ENCODE measurements at places on chromosomes 13 and 19.

GRCh38 chr13:61415058-61415721, 459 bp downstream of the PCDH20 start:
- DNase-seq: no peak

GRCh38 chr13:94154367-94154766, 325.1 kb downstream of the DCT start:
- no peak for DNase-seq

DNA sequence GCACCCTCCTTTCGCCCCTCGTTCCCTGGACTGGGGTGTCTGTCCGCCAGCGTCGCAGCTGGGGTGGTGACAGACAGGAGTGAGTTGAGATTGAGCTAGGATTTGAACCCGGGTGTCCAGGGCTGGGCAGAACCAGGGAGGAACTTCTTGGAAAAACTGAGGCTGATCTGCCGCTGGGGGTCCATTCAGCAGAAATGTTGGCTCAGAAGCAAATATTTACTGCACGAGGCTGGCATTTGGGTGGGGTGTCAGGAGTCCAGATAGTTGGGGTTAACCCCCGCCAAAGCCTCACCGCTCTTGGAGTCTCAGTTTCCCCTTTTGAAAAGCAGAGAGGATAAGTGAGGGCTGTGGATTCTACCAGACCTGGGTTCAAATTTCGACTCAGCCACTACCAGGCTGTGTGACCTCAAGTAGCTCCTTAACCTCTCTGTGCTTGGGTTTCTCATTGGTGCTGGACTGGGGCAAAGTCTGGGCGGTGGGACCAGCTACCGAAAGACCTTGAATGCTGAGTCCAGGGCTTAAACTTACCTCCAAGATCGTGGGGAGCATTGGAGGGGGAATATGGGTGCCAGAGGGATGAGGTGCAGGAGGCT, 20.9 kb downstream of the MAST3 start:
- no peak for DNase-seq

DNA sequence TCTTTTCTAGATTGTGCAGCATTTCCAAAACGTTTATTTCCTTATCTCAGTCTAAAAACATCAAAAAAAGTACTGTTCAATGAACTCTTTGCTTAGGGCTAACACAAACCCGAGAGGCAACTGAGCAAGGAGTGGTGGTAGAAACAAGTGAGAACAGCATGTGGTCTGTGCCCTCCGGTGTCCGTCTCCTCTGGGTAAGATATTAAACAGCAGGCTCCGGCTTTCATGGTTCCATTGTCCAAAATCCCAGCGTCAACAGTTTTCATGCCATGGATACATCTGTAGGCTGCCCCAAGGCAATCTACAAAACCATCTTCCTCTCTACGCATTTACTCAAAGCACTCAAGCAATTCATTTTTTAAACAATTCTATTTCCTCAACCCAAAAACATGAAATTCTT, 22.8 kb downstream of the DCLK1 start:
- DNase-seq: no peak

GRCh38 chr19:21451187-21451586, 54.2 kb upstream of the ZNF429 start:
- DNase-seq: no peak

DNA sequence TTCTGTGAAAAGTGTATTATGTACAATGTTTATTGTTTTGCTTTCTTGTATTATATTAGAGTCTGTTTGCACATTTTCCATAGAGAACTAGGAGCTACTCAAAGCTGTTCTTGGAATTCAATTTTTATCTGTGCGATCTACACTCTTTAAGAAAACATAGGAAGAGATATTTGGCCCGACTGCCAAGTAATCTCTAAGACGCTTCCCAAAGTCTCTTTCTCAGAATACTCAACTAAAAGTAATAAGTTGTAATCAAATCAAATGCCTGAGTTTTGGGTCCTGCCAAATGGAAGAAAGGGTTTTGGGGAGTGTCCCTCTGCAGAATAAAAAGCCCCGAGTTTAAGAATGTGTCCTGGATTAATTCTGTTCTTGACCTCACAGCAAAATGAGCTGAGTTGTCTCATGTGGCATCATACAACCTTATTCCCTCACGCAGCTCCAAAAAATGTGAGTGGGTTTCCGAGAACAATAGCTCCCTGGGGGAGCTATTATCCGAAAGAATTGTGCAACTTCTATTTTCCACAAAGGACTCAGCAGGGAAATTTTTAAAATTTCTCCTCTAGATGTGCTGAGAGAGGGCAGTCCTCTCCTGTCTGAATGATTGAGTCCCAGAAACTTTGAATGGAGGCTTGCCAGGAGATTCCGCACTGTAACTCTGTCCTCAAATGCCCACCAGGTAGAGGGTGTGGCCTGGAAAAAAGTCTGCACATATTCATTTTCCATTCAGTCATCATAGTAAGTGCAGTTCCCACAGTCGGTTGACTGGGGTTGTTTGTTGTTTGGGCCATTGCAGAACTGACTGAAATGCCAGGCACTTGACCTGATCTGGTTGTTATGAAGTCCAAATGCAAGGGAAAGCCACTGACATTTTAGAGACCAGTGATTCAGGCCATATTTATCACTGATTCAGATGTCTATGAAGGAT, 280.0 kb upstream of the SOX21 start:
- no peak for DNase-seq

GRCh38 chr13:53311561-53311960, 282.9 kb downstream of the OLFM4 start:
- DNase-seq: no peak

GRCh38 chr19:6687114-6687513, 17.2 kb upstream of the TNFSF14 start:
- DNase-seq: no peak

DNA sequence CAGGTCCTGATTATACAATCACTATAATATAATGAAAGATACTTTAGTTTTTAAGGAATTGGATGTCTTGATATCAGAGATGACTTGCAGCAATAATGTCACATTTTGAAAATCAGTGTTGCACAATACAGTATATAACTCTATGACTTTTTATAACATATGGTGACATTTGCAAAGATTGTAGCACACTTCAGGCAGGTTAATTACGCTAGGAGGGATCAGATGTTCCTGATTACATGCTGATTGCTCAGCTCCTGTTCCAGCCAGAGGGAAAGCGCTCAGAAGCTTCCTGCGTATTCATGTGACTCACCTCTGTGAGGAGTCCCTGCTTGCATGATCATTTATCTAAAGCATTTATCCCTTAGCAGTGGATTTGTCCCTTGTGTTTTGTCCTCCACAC, 265.6 kb downstream of the GPC5 start:
- no peak for DNase-seq
